ENCODE measurements at places on chromosomes 5 and 9.

DNA sequence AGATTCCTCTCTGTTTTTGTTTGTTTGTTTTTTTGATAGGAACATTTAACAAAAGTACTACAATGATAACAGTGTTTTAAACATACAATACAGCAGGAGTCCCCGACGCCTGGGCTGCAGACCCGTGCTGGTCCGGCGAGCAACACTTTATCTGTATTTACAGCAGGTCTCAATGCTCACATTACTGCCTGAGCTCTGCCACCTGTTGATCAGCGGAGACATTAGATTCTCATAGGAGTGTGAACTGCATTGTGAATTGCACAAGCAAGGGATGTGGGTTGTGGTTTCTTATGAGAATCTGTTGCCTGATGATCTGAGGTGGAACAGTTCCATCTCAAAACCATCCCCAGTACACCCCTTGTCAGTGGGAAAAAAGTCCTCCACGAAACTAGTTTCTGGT lies 1068.5 kb upstream of the CDH10 start:
- no peak for DNase-seq

DNA sequence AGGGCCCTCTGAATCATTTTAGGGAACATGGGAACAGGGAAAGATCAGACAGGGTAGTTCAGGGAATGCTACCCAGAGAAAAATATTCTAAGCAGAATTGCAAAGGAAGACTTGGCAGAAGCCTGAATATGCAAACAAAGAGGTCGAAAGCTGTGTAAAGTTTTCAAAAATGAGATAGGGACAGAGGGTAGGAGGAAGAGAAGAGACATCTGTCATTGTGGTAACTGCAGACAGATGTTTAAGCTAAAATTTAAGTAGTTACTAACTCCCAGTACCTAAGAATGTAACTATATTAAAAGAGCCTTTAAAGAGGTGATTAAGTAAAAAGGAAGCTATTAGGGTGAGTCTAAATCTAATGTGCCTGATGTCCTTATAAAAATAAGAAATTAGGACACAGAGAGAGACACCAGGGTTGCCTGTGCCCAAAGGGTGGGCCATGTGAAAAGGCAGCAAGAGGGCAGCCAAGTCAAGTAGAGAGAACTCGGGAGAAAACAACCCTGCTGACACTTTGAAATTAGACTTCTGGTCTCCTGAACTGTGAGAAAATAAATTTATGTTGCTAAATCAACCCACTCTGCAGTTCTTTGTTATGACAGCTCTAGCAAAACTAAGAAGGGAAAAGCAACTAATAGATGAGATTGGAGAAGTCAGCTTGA lies 1647.4 kb upstream of the C9orf72 start:
- DNase-seq, result no peak

- DNase-seq, result no peak
Measured at GRCh38 chr5:99543841-99544240, 615.0 kb upstream of the CHD1 start.

DNA sequence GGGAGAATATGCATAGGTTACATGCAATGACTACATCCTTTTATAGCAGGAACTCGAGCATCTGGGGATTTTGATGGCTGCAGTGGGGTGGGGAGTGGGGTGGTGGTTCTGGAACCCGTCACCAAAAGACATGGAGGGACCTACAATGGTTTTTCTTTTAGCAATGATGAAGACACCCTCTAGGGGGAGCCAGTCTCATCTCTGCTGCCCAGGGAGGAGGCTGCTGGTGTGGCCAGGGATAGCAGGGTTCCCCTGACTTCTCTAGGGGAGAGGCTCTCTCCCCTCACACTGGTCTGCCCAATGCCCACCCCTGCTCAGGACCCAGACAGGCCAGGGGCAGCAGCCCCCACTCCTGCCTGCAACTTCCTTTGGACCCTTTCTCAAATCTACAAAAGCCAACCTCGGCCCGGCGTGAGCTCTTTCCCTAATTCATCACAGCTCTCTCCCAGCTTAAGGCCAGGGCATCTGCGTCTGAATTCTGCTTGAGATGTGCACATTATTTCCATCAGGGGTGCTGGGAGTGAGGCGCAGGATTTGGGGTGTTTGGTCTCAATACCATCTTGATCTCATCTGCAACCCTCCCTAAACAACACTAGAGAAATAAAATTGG lies 73.6 kb upstream of the RETREG1 start:
- no peak for DNase-seq

DNA sequence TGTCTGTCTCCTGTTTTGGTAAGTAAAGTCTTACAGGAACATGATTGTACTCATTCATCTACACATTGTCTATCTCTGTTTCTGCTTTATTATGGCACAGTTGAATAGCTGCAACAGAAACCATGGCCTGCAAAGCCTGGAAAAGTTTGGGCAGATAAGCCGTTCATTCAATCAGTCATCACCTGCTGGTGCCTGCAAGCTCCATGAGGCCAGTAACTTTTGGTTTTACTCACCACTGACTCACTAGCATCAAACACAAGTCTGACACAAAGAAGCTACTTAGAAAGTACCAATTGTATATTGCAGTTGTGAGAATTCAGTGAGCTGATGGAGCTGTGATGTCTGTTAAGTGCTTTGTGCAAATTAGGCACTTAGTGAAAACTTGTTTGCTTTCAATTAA lies 373.6 kb upstream of the SGCD start:
- no peak for DNase-seq

DNA sequence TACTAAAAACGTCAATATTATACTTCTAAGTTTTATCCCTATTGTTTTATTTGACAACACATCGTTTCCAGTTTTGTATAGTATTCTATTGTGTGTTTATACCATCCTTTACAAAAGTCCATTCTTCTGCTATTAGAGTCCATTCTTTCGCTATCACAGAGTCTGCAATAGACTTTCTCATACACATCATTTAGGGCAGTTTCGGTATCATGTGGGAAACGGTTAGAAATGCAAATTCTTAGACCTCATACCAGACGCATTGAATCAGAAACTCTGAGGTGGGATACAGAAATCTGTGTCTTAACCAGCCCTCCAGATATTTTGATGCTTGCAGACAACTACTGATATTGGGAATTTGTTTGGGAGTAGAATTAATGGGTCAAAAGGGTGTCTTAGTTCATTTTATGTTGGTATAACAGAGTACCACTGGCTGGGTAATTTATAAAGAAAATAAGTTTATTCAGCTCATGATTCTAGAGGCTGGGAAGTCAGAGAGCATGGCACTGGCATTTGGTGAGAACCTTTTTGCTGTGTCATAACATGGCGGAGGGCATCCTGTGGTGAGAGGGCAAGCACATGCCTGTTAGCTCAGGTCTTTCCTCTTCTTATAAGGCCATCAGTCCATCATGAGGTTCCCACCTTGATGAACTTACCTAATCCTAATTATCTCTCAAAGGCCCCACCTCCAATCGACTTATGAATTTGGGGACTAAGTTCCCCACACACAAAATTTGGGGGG lies 21.1 kb downstream of the CARTPT start:
- no peak for DNase-seq

- peak; percentile 61 for DNase-seq
Measured at GRCh38 chr5:9094582-9094981, 451.3 kb downstream of the SEMA5A start.

- DNase-seq, result no peak
Measured at GRCh38 chr5:4058899-4059298, 463.3 kb downstream of the IRX1 start.

GRCh38 chr9:64773491-64773931 lies 511.5 kb downstream of the FOXD4L5 start:
- no peak for DNase-seq

DNA sequence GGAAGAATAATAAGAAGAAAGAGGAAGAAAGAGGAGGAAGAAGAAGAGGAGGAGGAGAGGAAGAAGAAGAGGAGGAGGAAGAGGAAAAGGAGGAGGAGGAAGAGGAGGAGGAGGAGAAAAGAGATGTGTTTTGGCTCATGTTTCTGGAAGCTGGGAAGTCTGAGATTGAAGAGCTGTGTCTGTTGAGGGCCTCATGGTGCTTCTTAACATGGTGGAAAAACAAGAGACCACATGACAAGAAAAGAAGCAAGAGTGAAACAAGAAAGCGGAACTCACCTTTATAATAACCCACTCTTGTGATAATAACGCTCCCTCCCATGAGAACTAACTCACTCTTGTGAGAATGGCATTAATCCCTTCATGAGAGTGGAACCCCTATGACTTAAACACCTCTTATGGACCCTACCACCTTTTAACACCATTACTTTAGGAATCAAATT lies 36.1 kb upstream of the RANBP6 start:
- DNase-seq, result no peak

- DNase-seq, result no peak
Measured at GRCh38 chr5:173591056-173591514, 25.4 kb downstream of the BOD1 start.

GRCh38 chr9:27549196-27549755 lies 19.7 kb upstream of the MOB3B start:
- DNase-seq, result no peak

DNA sequence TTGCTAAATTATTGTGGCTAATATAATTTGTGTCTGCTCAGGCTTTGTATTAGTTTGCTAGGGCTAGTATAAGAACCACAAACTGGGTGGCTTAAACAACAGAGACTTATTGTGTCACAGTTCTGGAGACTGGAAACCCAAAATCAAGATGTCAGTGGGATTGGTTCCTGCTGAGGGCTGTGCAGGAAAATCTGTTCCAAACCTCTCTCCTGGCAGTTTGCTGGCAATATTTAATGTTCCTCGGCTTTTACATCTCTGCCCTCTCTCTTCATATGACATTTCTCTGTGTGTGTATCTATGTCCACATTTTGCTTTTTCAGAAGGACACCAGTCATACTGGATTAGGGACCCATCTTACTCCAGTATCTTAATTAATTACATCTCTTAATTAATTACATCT lies 498.8 kb upstream of the CD180 start:
- DNase-seq, result no peak

- no peak for DNase-seq
Measured at GRCh38 chr5:16935231-16936149, 598 bp downstream of the MYO10 start.

GRCh38 chr9:134895567-134895907 lies 14.9 kb downstream of the FCN2 start:
- no peak for DNase-seq

DNA sequence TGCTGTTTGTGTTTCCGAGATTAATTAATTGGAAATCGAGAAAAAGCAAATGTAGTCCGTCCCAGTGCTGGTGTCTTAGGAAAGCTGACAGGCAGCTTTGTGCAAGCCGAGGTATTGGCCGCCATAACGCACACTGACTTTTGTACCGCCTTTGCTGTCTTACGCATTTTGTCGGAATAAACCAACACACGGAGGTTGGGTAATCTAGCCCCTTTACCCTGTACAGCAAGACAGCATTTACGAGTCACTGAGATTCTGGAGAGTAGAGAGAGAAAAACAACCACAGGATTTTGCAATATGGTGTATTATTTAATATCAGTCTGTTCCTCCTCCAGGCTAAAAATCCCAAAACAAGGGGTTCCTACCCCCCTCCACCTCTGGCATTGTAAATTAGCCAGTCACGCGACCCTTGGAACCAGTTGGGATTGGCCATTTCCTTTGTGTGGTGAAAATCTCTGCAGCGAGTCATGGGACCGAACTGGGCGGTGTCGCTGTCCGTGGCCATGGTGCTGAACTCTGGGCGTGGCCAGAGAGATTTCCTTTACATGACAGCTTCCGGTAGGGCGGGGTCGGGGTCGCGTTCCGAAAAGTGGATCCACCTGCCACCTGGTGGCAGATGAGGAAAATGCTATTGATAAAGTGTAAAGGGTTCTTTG lies 10.3 kb upstream of the PCDHB1 start:
- peak; percentile 17 for DNase-seq

DNA sequence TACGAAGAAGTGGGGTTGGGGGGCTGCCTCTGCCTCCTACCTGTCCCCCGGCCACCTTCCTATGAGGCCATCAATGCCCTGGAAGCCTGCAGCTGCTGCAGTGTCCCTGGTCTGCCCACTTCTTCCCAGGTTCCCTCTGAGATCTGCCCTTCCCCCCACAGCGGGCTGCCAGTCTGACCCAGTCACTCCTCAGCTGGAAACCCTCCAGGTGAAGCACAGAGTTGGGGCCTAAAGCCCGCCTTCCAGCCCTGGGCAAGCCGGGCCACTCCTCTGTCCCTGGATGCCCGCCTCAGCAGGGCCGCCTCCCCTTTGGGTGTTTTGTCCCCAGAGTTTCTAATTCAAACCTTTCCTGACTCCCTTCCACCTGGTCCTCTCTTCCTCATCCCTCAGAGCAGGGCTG lies 137.0 kb downstream of the RXRA start:
- DNase-seq, result no peak

- DNase-seq, result no peak
Measured at GRCh38 chr9:32723789-32724325, 59.5 kb upstream of the TMEM215 start.

- DNase-seq, result no peak
Measured at GRCh38 chr5:89690331-89690730, 719.2 kb downstream of the CETN3 start.

GRCh38 chr9:27413511-27414219 lies 110.4 kb upstream of the IFNK start:
- DNase-seq, result no peak

DNA sequence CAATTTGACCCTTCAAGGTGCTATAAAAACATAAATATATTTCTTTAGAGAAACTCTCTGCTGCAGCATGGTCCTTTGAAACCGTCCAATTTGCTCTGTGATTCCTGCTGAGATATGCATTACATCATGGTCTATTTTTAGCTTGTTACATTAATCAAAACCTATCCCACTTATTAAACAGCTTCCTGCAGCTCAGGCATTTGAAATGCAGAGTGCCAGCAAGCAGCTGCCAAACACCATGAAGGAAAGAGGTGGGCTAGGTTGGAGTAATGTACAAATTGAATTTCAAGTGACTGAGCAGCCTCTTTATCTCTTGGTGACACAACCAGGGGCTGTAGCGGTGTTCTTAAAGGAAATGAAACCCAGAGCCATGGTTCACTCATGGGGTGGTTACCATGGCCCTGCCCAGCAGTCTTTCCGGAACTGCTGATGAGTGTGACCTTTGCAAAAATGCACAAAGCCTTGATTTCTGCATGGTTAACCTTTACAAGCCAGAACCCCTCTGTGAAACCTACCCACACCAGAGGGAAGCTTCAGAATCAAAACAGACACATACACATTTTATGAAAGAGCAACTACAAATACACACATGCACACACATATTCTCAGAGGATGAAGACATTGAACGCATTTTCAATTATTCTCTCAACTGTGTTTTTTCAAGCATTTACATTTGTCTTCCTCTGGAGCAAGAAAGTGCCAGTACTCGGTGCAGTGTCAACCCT lies 155.8 kb upstream of the ZNF608 start:
- DNase-seq, result no peak

DNA sequence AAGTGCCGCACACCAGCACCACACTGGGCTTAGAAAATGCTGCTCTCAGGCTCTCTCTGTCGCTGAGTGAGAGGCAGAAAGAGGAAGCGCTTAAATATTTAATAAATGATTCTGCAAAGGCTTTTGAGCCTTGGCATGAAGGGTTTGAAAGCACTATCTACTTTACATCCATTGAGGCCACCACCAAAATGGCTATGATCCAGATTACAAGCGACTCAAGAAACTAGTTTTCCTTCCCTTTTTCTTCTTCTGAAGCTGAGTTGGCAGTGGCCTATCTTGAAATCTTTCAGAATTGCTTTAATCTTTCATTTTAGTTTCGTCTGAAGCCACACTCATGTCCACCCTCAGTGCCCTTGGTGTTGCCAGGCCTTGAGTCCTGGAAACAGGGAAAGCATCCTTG lies 59.5 kb downstream of the EBF1 start:
- DNase-seq, result no peak

All from AG09309 (cell line).